ENCODE measurements at places on chromosomes 3 and 15.

DNA sequence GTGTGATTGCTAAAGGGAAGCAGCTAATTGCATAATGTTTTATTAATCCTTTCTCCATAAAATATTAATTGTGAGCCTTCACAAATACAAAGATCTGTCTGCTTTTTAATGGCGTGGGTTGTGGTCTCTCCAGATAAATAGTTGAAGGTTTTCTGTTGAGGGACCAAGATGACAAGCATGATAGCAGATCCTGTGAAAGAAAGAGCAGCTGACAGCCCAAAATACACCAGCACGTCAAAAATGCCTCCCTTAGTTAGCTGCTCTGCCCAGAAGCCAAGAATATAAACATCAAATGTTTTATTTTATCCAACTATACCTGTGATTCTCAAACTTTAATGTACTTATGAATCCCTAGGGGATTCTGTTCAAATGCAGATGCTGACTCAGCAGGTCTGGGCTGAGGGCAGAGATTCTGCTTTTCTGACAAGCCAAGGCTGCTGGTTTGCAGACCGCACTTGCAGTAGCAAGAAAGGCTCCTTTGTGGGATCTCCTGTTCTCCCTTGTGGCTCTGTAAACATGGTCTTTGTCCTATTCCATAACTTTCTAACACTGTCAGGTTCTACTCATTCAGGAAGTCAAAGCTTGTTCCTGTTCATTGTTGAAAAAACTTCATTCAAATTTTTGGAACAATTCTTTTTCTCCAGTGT, 119.1 kb upstream of the SLC25A36 start:
- DNase-seq = no peak

GRCh38 chr15:76172782-76173181, 113.0 kb downstream of the TMEM266 start:
- DNase-seq = no peak

DNA sequence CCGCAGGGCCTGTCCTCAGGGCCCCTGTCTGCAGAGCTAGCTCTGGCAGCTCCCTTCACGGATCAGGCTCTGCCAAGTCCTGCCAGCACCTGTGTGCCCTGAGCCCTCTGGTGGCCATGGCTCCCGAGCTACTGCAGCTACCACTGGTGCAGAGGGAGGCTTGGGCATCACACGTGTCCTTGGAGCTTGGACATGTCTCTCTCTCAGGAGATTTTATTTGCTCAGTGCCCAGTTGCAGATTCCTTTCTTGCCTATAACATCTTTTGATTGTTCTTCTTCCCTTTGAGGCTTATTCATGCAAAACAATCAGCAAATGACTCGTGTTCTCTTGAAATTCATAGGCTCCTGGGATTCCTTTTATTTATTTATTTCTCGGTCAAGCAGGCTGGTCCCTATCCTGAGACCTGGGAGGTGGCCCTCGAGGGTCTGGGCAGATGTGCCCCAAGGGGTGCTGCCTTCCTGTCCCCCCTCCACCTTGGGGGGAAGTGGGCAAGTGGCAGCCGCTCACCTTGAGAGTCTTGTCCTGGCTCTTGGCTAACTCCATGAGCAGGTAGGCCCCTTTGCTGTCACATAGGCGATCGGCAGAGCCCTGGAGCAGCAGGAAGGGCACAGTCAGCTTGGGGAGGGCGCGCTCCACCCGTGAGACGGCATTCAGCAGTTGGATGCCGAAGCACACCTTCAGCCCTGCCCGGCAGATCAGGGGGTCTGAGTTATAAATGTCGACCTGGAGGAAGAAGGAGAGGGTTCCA, 21.9 kb downstream of the ABTB1 start:
- no peak for DNase-seq

DNA sequence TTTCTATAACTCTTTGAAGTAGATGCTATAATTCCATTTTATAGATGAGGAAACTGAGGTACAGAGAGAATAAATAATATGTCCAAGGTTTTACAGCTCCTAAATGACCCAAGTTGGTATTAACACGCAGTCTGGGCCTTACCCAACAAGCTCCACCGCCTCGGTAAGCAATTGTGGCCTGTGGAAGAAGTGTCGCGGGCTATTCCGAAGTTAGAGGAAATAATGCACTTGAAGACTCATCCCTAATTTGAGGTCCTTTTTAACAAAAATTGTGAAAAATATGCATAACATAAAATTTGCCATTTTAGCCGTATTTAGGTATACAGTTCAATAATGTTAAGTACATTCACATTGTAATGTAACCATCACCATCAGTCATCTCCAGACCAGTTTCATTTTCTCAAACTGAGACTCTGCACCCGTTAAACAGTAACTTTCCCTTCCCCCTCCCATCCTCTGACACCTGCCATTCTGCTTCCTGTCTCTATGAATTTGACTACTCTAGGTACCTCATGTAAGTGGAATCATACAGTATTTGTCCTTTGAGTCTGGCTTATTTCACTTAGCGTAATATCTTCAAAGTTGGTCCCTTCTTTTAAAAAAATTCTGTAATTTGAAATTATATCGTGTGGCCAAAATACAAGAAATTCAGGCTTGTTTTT, 18.2 kb downstream of the IDH3A start:
- DNase-seq = peak; percentile 53

DNA sequence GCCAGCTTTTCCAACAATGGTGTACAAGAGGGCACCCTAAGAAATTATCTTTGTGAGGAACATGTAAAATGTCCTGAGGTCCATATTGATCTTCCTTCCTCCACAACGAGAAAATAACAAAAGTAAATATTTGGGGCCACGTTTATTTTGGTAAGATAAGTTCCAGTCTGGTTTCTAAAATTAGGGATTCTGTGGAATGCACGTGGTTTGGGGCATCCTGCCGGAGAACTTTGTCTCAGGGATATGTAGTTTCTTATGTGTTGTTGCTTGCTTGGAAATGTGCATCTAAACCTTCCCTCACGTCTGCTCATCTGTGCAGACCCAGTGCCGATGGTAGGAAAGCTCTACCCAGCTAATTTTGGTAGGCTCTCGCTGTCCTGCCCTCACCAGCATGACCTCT, 62.8 kb downstream of the CTDSPL start:
- DNase-seq = no peak

GRCh38 chr15:87623832-87624231, 632.7 kb downstream of the NTRK3 start:
- no peak for DNase-seq

- peak; percentile 74 for DNase-seq
Observed at GRCh38 chr15:96356494-96357455, 26.3 kb downstream of the NR2F2 start.

DNA sequence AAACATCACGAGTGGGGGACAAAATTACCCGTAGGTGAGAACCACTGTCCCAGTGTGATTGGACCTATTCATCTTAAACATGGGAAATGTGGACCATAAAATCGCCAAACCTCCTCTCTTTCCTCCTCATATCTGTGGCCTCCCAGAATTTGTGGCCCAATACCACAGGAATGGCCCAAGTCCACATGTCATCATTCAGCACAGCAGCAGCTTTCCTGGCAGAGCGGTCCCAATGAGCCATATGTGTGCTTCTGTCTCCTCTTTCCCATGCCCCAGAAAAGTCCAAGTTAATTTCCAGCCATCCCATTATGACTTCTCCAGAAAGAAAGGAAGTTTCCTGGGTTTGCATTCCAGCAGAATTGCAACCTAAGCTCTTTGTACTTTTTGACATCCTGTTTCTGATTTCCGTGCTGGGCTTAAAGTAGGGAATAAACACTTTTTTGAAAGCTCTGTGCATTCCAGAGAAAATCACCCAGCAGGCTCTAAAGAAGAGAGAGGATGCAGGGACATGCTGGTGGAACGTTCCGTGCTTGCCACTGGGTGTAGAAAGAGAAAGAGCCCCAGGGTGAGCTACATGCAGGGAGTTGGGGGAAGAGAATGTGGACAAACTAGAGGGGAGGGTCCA, 259.4 kb upstream of the PROK2 start:
- no peak for DNase-seq

DNA sequence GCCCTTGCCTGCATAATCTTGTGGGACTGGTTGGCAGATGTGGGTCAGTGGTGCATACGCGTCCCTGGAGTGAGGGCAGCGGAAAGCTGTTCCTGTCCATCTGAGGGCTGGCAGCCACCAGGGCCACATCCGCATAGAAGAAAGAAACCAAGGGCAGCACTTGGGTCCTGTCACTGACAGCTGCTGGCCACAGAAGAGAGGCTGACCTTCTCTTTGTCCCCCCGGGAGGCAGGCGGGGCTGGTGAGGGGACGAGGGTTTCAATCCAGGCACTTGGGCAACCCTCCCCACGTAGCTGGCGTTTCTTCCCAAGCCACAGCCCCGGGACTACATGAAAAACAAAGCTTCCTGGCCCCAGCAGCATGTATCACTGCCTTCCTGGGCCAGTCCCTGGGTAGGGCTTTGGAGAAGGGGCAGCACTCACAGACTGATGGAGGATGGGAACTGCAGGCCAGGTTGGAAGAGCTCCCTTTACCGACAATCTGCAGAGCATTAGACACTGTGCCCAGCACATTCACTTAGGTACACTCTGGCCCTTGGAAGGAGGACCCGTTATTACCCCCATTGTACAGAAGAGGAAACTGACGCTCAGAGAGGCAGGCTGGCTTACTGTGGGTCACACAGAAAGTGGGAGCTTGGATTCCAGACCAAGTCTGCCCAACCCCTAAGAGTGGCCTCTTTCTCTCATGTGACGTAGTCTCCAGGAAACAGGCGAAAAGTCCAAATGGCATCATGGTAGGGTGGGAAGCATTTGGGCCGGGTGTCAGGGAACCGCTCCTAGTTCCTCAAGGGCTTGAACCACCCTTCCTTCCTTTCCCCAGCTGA, 78.8 kb upstream of the SLC6A6 start:
- DNase-seq = no peak

- no peak for DNase-seq
Observed at GRCh38 chr15:48890375-48890972, 12.5 kb downstream of the EID1 start.

GRCh38 chr3:51035630-51036029, 349.5 kb upstream of the MANF start:
- DNase-seq = no peak

DNA sequence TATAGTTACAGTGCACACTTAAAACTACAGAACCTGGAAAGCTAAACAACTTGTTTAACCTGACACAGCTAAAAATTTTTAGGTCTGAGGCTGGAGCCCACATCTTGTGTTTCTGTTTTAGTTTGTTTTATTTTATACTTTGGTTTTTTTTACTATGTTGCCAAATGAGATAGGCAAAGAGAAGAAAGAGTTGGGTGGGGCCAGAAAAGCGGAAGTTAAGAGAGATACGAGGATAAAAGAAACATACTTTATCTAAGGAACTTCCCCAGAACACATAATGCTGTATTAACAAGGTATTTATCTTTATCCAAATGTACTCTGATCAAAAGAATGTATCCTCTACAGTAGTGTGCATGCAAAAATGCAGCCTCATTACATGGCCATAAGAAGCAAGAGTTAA, 1145.7 kb downstream of the EPHA3 start:
- DNase-seq = no peak

DNA sequence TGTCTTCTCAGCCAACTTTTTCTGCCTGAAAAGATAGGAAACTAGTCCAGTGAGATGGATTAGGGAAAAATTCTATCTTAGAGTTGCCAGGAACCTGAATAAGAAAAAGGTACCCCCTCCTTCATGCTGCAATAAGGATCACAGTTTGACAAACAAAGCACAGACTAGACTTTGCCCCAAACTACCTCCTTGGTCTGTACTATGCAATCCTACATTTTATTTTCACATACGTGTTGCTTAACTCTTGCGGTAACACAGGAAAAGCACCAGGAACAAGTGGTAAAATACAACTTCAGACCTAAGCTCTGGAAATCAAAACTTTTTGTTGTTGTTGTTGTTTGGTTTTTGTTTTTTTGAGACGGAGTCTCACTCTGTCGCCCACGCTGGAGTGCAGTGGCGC, 11.3 kb upstream of the IL12A start:
- DNase-seq = no peak

DNA sequence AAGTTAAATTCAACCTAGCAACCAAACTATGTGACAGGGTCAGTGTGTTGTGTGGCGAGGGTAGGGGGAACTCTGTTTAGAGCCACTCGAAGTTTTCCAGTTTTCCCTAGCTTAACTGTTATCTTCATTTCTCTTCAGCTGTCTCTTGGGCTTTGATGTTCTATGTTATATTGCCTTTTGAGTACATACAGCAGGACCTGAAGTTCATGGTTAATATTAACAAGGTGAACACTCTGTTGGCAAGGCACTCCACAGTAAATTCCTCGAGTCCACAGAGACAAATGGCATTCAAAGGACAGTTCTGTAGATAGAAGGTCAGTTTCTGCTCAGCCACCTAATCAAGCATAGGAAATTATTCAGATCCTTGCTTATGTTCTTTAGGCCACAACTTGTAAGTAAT, 147.9 kb upstream of the DPH6 start:
- no peak for DNase-seq

DNA sequence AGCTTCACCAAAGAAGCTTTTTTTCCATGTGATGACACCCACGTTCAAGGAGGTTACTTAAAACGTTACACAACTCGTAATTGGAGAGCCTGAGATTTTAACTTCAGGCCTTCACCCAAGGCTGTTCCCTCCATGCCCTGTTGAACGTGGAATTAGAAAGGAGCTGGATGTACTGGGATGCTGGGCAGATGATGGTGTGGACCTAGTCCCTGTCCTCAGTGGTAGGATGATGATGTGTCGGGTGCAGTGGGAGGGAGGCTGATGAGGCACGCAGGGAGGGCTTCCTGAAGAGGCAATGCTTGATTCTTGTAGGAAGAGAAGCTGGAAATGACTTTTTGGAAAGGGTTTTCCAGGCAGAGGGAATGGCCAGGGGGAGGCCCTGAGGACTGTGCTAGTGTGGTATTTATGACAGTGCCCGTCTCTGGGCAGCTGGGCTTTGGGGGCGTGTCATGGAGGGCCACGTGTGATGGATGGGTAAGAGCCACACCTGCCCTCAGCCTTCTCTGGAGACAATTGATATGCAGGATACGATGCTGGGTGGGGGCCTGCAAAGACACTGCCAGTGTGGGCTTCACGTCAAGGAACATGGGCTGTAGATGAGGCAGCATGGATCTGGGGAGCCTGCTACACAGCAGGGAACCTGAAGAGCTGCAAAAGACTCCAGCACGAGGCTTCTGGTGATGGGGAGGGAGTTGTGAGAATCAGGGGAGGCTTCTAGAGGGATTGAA, 15.3 kb downstream of the SYNM start:
- no peak for DNase-seq

GRCh38 chr3:111603679-111604078, 8.5 kb upstream of the ZBED2 start:
- DNase-seq = no peak

DNA sequence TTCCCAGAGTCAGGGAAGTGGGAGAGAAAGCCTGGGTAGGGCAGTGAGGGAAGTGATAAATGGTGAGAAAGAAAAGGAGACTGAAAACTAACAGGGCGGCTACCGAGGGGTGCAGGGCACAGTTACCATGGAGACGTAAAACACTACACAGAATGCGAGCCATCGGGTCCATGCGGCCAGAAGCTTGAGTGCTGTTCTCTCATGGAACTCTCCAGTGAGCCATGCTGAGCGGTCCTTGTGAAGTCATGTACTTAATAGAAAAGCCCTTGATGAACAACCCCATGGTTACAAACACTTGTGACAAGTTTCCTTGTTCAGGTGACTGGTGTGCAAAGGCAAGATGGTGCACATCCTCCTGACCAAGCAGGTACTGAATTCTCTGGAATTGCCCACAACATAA, 3.7 kb upstream of the PLA2G4F start:
- DNase-seq = no peak
